Suppressor macrophage (primary cell): ENCODE measurements at places on chromosomes 11 and 22.

GRCh38 chr11:134647066-134647743 is 235.2 kb upstream of the B3GAT1 start:
- DNase-seq: no peak

GRCh38 chr11:130813638-130814037 is 102.6 kb downstream of the SNX19 start:
- DNase-seq: no peak

- no peak for DNase-seq
These were observed 30.4 kb downstream of the POU2F3 start for GRCh38 chr11:120270386-120270785.

- DNase-seq: no peak
These were observed 138.1 kb upstream of the ANO3 start for GRCh38 chr11:26193694-26194365.

- no peak for DNase-seq
These were observed 66.5 kb upstream of the TOP3B start for GRCh38 chr22:22048981-22049531.

GRCh38 chr22:29816980-29817379 is 21.1 kb downstream of the ASCC2 start:
- no peak for DNase-seq

GRCh38 chr11:134139873-134140331 is 71.0 kb downstream of the JAM3 start:
- DNase-seq: peak; percentile 55

- no peak for DNase-seq
These were observed 3.1 kb upstream of the IRAG1 start for GRCh38 chr11:10696468-10697322.

GRCh38 chr11:69361048-69361447 is 67.1 kb downstream of the MYEOV start:
- no peak for DNase-seq

DNA sequence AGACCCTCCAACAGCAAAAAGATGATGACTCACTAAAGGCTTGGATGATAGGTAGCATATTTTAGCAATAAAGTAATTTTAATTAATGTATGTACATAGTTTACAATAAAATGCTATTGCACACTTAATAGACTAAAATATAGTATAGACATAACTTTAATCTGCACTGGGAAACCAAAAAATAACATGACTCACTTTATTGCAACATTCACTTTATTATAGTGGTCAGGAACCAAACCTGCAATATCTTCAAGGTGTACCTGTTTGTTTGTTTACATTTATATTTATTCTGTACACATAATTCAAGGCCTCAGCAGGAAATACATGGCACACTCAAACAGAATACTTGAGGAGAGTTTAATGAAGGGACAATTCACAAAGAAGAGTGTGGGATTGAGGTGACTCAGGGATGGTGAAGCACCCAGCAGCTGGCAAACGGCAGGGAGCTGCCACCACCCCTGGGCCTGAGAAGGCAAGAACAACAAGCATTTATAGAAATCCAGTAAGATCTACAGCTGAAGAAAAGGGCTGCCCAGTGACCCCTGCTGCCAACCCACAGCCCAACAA is 51.5 kb upstream of the POU2AF2 start:
- DNase-seq: no peak

DNA sequence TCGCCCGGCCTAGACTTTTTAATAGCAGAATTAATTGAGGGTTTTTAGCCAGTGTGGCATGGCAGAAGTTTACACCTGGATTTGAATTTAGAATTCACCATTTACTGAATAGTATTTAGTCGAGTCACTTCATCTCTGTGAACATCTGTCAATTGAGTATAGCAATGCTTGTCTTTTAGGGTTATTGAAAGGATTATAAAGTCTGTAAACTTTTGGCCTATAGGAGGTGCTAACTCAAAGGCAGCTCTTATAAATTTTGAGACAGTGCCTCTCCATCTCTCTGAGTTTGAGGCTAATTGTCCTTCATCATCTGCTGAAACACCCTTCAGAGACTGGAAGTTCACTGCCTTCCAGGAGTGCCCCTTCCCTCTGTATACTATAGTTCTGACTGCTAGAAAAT is 205.0 kb downstream of the NELL1 start:
- DNase-seq: no peak

- no peak for DNase-seq
These were observed 59.9 kb downstream of the RRM1 start for GRCh38 chr11:4154503-4154902.

- DNase-seq: no peak
These were observed 45.8 kb upstream of the CLDN5 start for GRCh38 chr22:19569976-19570375.

DNA sequence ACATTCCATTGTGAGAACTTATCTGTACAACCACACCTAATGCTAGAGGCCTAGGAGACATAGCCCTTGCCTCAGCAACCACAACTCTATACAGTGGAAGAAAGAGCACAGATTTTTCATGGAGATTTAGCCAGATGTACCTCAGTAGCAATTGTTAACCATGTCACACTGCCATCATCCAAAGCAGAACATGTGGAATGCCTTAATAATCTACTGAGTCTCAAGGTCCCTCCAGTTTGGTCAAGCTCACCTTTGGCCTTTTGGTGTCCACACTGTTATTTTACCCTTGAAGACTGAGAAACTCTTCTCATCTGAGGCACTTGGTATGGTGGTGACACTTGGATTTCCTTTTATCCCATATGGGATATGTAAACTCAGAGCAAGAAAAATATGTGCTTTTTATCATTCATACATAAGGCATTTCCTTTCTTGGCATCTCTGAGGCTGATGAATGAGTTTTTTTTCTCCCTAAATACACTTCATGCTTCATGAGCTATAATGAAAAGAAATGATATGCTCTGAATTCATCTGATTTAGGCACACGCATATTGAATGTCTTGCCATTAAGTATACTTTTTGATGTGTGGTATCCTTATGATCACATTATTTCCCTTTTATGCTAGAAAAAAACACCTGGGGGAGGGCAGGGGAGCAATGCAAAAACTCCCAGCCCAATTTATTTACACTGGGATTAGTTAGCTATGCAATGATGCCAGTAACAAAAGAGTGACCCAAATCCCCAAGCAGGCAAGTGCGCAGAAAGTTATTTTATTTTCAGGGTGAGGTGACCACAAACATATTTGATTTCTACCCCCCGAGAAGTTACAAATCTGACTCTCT is 63.3 kb upstream of the ME3 start:
- no peak for DNase-seq

- DNase-seq: no peak
These were observed 154.3 kb upstream of the RASSF10 start for GRCh38 chr11:12854829-12855228.

DNA sequence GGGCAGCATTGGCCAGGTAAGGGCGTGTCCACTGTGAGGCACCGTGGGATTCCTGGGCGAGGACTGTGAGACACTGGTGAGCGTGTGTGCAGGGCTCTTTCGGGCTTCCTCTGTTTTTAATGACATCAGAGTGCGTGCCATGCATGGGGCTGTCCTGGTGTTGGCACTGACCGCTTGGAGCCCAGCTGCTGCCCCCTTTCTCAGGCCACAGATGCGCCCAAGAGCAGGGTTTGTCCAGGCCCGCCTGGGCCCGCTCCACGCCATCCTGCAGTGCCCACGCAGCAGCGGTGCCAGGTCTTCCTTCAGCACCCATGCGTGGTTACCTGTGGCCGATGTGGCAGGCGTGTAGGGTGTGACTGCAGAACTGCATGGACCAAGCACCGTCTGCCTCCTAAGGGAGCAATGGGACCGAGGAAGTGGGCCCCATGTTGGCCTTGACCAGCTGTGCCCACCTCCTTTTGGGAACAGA is 72.3 kb upstream of the SEPTIN5 start:
- DNase-seq: no peak

GRCh38 chr22:50524676-50525103 is 708 bp downstream of the SCO2 start:
- no peak for DNase-seq

DNA sequence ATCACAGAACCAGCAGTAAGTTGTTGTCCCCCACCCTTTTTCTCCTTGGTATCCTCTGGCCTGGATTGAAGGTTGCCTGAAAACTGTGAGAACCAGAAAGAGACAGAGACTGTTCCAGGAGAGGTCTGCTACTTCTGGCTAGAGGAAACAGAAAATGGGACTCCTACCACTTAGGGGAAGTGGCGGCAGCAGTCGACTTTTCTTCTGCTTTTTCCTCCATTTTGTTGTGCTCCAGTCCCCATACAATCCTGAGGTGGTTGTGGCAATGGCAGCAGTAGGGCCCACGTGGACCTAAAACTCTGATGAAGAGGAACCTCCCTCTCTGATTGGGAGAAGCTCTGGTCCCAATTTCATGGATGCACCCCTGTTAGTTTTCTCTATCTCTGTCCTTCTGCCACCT is 76.0 kb upstream of the SORL1 start:
- DNase-seq: peak; percentile 63

DNA sequence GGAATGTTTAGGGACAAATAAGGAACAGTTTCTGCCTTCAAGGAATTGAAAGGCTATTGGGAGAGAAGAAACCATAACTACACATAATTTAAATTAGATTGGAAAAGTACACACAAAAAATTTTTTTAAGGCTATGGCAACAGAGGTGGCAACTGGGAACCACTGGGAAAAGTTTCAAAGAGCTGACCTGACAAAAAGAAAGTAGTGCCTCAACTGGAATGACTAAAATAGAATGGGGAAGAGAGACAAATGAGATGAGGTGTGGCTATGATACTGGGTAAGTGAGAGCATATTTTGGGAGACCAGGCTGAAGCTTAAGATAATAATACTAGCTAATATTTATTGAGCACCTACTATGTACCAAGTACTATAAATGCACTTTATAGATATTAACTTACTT is 2.9 kb upstream of the AKIP1 start:
- no peak for DNase-seq

DNA sequence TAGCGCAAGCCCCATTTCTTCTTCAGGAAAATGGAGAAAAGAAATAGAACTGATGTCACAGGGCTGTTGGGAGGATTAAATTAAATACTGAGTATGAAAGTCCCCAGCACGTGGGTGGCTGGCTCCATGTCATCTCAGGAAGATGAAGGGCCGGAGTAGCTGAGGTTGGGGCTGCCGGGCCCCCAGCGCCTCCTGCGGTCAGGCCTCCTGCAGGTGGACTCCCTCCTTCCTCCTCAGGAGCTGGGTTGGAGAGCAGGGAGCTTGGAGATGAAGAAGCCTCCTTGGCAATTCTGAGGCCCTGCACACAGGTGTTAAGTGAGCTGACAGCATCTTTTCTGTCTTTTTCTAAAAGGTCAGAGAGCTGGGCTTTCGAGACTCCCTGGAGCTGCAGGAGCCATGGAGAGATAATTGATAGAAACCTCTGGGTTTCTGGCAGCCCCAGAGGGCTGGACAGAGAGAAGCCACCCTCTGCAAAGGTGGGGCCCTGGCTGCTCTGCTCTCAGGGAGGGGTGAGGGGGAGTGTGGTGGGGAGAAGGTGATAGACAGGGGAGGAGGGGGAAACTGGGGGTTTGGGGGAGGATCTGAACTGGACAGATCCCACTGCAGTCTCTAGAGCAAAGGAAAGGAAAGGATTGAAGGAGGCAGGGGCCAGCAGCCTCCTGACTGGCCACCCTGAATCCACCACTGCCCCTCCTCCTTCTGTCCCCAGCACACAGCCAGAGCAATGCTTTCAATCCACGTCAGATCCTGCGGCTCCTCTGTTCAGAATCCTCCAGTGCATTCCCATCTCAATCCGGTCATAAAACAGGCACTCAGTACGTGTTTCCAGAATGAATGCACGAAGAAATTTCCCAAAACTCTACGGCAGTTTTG is 210.8 kb downstream of the CEP164 start:
- DNase-seq: no peak

DNA sequence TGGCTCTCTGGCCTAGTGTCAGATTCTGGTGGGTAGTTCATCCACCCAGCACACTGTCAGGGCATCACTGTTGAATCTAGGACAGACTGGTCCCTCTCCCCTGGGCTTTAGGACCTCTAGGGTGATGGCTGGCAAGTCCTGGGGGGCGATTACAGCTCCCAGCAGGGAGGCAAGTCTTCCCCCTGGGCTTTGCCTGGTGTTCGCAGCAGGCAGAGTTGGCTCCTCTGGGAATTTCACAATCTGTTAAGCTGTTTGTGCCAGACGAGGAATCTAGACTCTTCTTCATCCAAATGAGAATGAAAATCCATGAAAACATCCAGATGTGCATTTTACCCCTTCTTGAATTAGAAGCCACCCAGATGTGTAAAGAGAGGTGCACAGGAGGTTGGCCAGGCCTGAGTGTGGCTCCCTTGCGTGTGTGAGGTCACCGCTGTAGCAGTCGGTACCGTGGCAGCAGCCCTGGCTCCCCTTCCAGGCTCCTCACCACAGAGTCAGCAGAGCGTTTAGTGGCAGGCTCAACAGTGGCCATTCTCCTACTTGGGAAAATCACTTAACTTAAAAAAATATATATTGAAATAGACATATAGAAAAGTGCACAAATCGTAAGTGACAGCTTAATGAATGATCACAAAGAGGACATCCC is 99.9 kb upstream of the TBCEL start:
- no peak for DNase-seq

DNA sequence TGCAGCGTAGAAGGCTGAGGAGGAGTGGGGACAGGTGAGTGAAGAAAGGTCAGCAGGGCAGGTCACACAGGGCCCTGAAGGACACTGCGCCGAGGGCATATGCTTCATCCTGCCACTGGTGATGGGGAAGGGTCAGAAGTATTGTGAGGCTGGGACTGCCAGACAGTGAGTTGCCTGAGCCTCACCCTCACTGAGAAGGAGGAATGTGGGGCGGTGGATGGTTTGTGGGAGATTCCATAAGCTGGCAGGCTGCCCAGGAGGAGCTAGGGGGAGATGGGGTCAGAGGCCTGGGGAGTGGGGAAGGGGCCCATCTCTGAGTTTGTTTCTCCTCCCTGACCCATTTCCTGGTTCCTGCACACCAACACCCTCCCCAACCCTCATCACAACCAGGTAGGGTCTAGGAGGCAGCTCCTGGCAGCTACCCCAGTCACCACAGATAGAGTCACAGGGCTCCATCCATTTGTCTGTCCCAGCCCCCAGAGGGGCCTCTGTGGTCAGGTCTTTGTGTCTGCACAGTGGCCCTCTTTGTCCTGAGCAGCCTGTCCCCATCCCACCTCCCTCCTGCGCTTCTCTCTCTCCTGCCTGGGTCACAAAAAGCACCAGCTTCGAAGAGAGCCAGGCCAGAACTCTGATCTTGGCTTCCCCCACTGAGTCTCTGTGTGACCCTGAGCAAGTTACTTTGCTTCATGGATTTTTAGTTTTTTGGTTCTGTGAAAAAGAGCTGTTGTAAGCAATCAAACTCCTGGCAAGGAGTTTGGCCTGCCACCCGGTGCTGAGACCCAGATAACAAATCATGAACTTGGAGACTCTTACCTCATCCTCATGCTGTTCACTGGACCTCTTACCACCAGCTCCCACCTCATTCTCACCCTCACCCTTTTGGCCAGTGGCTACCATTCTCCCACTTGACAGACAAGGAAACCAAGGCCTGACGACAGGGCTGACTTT is 4.6 kb upstream of the P2RY2 start:
- DNase-seq: no peak

DNA sequence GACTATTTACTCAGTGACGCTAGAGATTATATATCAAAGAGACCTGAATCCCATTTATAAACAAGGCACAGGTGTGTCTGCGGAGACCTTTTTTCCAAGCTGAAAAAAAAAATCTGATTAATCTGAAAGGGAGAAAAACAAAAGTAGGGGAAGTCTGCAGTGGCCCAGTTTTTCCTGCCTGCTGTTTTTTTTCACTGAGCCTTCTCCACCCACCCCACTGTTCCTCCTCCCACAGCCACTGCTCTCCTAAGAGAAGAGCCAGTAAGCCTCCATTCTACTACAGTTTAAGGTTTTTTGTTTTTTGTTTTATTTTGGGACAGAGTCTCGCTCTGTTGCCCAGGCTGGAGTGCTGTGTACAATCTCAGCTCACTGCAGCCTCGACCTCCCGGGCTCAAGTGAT is 18.4 kb downstream of the ARFGAP2 start:
- DNase-seq: no peak
